Upper lobe of right lung (tissue), 1 donor: ENCODE measurements at places on chromosomes 5 and 9. TPM values are rescaled to one million over a fixed set of nuclear protein-coding genes. Genes with fewer than 3 reads are reported as not detected.

DNA sequence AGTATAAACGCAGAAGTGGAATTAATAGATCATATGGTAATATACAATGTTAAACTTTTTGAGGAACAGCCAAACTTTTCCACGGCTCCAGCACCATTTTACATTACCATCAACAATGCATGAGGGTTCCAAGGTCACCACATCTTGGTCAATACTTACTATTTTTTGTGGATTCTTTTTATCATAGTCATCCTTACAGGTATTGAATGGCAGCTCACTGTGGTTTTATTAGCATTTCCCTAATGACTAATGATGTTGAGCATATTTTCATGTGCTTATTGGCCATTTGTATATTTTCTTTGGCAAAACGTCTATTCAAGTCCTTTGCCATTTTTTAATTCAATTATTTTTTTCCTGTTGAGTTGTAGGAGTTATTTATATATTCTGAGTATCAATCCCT lies 14.1 kb upstream of the RAPGEF6 start:
- DNase-seq = no peak
- H3K36me3 ChIP-seq = peaks cover 63% of the 10 kb centered on the region
- H3K4me3 ChIP-seq = no peak overlapping the region
- no peak overlapping the region for H3K27ac ChIP-seq

- no peaks in the 10 kb centered on the region for H3K27me3 ChIP-seq
- H3K4me3 ChIP-seq = no peak overlapping the region
- no peaks in the 10 kb centered on the region for H3K36me3 ChIP-seq
- H3K27ac ChIP-seq = no peak overlapping the region
- H3K4me1 ChIP-seq = no peaks in the 10 kb centered on the region
Observed at GRCh38 chr9:23887781-23888180, 61.7 kb upstream of the ELAVL2 start.

DNA sequence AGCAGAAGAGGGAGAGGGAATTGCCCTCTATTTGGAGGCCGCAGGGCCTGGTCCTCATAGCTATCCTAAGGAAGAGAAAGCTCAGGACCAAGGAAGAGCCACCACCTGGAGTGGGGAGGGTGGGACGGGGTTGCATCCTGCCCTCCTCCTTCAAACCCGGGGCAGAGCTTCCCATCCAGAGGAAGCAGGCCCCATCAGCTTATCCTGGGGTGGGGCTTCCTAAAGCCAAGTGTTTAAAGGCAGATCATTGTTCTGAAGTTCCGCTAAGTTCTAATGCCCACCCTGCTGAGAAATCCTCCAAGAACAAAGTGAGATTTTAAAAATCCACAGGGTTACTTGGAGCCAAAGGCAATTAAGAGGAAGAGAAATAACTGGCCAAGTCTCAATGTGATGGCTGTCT lies 210.3 kb downstream of the C9orf152 start:
- DNase-seq = no peak
- H3K4me3 ChIP-seq = no peak overlapping the region
- H3K4me1 ChIP-seq = no peaks in the 10 kb centered on the region

DNA sequence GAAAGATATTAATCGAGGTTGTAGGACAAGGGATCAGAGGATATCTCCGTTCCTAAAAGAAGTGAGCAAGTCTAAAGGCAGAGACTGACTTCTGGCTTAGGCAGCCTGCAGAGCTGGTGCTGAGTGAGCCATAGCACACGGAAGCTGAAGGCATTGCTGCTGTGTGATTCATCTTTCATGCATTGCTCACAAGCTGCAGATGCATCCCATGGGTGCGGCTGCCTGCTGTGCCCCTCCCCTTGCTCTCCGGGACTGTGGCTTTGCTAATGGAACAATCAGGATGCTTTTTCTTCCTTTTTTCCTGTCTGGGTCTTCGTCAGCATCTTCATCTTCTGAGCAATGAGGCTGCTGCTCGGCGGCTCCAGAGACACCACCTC lies 341.4 kb downstream of the DIRAS2 start:
- H3K4me3 ChIP-seq = no peak overlapping the region
- H3K27ac ChIP-seq = no peak overlapping the region
- H3K27me3 ChIP-seq = peaks cover 5% of the 10 kb centered on the region
- no peak for DNase-seq
- H3K36me3 ChIP-seq = no peaks in the 10 kb centered on the region

GRCh38 chr5:9653811-9654210 lies 23.7 kb upstream of the TAS2R1 start:
- DNase-seq = no peak
- H3K27me3 ChIP-seq = no peaks in the 10 kb centered on the region
- no peaks in the 10 kb centered on the region for H3K4me1 ChIP-seq
- H3K36me3 ChIP-seq = no peaks in the 10 kb centered on the region
- H3K4me3 ChIP-seq = no peak overlapping the region
- no peak overlapping the region for H3K27ac ChIP-seq

DNA sequence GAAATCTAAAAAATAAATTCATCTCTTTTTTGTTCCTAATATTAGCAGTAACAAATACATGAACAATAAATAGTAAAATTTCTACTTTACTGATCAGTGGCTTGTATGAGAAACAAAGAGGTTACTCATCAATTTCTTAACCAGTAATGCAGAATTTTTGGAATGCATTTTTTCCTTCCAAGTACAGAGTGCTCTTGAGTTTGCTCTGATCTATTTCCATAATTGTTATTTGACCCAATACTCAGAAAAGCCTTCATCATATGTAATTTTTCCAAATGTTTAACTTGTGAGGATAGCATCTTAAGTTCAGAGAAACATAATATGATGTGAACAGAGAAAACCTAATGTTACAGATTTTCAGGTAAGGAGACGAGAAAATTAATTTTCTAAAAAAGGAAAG lies 47.3 kb downstream of the FBN2 start:
- H3K36me3 ChIP-seq = no peaks in the 10 kb centered on the region
- H3K27me3 ChIP-seq = no peaks in the 10 kb centered on the region
- no peak for DNase-seq
- no peak overlapping the region for H3K27ac ChIP-seq
- no peaks in the 10 kb centered on the region for H3K4me1 ChIP-seq

- H3K27me3 ChIP-seq = no peaks in the 10 kb centered on the region
- H3K4me1 ChIP-seq = peaks cover 16% of the 10 kb centered on the region
- H3K4me3 ChIP-seq = no peak overlapping the region
- no peaks in the 10 kb centered on the region for H3K36me3 ChIP-seq
- peak overlapping the region; percentile 82 for H3K27ac ChIP-seq
Observed at GRCh38 chr5:1555808-1556731, 32.3 kb upstream of the LPCAT1 start.

DNA sequence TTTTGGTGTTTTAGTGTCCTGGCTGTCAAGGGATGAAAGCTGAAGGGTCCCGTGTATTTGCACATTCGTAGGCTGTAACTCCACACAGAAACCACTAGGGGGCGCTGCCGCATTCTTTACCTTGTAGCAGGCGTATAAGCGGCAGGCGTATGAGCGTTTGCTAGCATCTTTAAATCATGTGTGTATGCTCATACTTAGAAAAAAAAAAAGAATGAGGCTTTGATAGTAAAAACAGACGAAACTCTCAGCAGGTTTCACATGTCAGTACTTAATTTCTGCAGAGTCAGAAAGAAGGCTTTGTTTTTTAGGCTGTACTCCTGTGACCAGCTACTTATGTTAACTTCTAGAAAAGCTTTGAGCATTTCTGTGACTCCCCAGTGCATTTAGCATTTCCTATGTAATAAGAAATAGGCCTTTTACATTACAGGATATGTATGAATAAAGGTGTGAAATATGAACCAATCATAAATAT lies 218.8 kb upstream of the ADAMTSL1 start:
- H3K36me3 ChIP-seq = no peaks in the 10 kb centered on the region
- no peaks in the 10 kb centered on the region for H3K4me1 ChIP-seq
- H3K4me3 ChIP-seq = no peak overlapping the region

DNA sequence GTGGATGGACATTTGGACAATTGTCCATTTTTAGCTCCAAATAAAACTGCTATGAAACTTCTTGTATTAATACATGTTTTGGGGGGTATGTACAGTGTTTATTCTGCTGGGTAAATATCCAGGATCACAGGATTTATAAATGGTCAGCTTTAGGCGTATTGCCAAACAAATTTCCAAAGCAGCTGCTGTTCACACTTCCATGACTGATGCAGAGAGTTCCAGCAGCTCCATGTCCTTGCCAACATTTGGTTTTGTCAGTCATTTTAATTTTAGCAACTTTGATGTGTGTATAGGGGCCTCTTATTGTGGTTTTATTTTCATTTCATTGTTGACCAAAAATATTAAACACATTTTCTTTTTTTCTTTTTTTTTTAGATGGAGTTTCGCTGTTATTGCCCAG lies 9.8 kb upstream of the SUSD1 start:
- no peak overlapping the region for H3K27ac ChIP-seq
- no peaks in the 10 kb centered on the region for H3K27me3 ChIP-seq
- DNase-seq = no peak
- no peak overlapping the region for H3K4me3 ChIP-seq
- H3K4me1 ChIP-seq = peaks cover 9% of the 10 kb centered on the region

- no peaks in the 10 kb centered on the region for H3K4me1 ChIP-seq
- no peaks in the 10 kb centered on the region for H3K36me3 ChIP-seq
- no peaks in the 10 kb centered on the region for H3K27me3 ChIP-seq
- H3K4me3 ChIP-seq = no peak overlapping the region
Observed at GRCh38 chr9:26637101-26637500, 255.5 kb downstream of the CAAP1 start.

DNA sequence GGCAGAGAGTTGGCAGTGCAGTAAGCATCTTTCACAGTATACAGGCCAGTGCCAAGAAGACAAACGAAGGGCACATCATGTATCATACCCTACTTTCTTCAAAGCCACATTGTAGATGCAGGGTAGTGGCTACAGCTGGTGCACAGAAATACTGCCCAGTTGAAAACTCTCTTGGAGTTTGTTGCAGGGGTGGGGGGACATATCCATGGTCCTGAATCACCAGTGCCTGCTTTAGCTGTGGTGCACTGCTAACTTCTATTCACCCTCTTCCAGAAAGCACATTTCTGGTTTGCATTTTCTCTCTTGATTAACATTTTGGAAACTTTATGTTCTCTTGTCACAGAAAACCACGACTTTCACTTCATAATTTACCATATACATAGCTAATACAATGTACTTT lies 196.6 kb downstream of the PAPPA start:
- H3K27me3 ChIP-seq = no peaks in the 10 kb centered on the region
- H3K4me3 ChIP-seq = no peak overlapping the region
- H3K36me3 ChIP-seq = peaks cover 3% of the 10 kb centered on the region
- H3K27ac ChIP-seq = no peak overlapping the region

DNA sequence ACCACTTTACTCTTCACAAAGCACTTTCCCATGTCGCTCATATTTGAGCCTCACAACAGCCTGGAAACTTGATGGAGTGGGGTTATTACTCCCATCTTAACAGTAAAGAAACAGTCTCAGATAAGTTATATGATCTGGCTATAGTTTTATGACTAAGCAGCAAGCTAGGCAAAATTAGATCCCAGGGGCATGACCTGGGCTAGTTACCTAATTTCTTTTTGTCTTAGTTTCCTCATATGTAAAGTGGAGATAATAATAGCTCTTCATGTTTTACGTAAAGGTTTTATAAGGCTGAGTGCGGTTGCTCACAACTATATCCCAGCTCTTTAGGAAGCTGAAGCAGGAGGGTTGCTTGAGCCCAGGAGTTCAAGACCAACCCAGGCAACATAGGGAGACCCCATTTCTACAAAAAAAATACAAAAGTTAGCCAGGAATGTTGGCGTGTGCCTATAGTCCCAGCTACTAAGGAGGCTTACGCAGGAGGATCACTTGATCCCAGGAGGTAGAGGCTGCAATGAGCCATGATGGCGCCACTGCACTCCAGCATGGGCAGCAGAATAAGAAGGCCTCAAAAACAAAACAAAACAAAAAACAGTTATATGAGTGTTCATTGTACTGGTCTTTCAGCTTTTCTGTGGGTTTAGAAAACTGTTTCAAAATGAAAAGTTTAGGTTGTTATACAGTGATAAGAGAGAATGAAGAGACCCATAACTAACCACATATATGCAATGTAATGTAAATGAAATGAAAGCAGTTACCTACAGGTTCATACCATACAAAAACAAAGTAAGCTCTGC lies 6.5 kb upstream of the PLIN2 start:
- no peaks in the 10 kb centered on the region for H3K27me3 ChIP-seq
- no peak overlapping the region for H3K4me3 ChIP-seq
- H3K36me3 ChIP-seq = no peaks in the 10 kb centered on the region
- no peak overlapping the region for H3K27ac ChIP-seq

The PLEKHG4B gene
- total RNA-seq = 2.0 TPM

The HAVCR1 gene
- total RNA-seq = not detected

The PCDHA7 gene
- 0.35 TPM for total RNA-seq

The PRR7 gene
- 2.1 TPM for total RNA-seq
